ENCODE measurements at places on chromosomes 13 and 19.
A peak's percentile ranks its signal among the peaks of the same experiment; 100 is the strongest.

DNA sequence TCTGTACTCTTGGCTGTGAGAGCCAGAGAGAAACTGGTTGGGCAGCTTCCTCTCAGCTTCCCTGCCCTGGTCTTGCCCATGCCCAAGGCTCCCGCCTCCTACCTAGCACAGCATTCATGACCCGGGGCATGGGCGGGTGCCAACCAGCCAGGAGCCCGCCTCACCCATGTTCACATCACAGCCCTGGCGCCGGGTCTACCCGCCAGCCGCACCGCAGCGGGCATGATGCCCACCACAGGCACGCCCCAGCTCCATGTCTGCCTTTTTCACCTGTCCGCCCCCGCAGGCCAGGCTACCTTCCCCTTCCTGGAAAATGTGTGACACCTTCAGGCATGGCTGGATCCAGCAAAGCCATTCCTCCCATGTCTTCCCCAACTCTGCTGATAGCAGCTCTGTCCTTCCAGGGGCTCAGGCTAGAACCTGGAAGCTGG is 42.1 kb downstream of the PTPRS start:
- no peak for DNase-seq

- no peak for DNase-seq
These were observed 47.2 kb downstream of the LYL1 start for GRCh38 chr19:13055213-13056051.

DNA sequence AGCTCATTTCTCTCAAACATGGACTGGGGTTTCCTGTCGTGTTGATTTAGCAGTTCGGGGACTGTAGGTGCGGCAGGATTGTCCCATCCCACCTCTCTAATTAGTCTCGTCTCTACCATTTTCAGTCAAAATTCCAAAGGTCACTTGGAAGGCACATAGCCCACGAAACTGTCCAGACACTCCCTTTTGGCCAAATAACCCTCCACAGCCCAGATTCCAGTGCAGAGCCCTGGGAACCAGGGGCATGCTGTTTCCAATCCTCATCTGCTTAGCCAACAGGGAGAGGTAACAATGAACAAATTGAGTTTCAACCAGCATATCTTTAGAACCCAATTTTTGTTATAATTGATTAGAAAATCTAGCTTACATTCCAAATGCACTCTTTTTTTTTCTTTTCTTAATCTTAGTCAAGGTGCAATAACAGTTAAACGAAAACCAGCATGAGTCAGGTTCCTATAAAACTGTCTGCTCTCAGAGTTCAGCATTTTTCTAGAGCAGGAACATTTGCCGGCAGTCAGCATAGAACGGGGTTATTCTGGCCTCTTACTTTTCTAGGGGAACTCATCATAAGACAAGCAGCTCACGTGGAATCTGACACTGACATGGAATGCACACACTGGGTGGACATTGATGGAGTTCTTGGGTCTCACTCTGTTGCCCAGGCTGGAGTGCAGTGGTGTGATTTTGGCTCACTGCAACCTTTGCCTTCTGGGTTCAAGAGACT is 14.4 kb upstream of the CEBPA start:
- DNase-seq, result no peak

GRCh38 chr19:27674701-27675100 is 1538.2 kb downstream of the UQCRFS1 start:
- DNase-seq, result no peak

DNA sequence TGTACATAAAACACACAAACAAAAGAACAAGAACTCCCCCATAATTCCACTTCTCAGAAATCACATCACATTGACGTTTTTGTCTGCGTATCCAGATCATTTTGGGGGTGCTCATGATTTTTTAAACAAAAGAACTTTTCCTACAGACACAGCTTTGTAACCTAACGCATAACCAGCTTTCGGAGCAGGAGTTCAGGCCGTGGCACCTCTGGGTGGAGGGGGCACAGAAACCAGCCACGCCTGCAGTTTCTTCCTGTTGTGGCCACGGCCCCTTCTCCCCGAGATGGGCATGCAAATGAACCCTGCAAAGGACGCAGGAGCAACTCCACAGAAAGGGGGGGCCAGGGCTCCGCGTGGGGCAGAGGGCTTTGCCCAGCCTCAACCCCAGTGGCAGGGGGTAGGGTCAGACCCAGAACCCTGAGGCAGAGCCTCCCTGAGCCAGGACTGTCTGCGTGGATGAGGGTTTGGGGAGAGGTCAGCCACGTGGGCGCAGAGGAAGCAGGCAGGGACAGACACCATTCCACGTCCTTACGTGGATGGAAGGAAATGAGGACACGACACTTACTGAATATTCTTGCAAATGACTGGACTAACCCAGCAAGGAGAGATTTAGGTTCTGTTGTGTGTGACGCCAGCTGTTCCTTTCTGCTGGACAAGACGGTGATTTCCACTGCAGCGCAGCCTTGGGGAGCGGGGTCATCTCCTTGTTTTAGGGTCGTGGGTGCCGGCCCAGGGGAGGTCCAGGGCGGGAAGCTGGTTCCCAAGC is 64.4 kb downstream of the RASA3 start:
- peak; percentile 43 for DNase-seq

DNA sequence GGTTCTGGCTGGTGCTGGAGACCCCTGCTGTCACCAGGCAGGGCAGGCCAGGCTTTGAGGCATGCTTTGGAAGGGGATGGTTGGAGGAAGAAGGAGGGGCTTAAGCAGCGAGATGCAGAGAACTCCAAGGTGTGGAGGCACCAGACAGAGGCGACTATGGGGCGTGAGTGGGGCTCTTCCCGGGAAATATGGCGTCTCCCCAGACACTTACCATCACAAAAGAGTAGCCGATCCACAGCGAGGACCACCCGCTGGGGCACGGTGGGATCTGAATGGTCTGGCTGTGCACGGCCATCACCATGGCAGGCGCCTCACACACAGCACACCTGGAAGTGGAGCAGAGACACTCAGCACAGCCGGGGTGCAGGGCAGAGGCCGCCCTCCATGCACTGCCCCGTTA is 151.9 kb downstream of the COL4A1 start:
- DNase-seq, result no peak

DNA sequence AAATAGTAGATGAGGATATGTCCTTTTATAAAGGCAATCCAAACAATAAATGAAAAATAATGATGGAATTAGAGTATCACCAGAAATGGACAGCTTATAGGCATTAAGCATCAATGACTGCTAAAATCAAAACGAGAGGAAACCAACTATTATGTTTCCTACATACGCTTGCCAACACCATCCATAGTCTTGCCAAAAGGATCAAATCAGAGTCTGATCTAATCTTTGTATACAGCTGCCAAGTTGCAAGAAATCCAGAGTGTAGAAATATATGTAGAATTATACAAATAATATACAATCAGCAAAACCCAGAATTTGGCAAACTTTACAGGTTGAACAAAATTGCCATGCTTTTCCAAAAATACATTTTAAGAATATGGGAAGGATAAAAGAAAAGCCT is 1661.6 kb downstream of the SLITRK1 start:
- no peak for DNase-seq

DNA sequence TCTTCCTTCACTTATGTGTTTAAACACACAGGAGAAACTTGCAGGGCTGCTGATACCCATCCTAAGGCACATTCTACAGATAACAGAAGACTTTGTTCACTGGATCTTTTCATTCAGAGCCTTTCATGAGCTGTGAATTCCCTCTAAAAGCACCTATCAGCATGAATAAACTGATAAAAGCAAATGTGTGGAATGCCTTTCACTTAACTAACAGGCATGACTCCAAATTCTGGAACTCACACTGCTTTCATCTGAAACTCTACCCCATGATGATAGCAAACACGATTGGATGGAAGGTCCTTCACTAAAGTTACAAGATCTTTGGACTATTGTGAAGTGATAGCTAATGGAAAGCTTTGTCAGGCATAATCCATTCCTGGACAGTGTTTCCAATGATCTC is 457.3 kb downstream of the EFNB2 start:
- DNase-seq, result no peak

DNA sequence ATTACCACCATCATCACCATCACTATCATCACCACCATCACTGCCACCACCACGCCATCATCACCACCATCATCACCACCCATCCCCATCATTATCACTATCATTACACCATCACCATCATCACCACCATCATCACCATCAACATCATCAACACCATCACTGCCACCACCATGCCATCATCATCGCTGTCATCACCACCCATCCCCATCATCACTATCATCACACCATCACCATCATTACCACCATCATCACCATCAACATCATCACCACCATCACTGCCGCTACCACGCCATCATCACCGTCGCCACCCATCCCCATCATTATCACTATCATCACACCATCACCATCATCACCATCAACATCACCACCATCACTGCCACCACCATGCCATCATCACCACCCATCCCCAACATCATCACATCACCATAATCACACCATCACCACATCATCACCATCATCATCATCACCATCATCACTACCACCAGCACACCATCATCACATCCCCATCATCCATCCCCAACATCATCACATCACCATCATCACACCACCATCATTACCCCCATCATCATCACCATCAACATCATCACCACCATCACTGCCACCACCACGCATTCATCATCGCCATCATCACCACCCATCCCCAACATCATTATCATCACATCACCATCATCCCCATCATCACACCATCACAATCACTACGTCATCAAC is 61.7 kb downstream of the TUBGCP3 start:
- DNase-seq, result no peak

DNA sequence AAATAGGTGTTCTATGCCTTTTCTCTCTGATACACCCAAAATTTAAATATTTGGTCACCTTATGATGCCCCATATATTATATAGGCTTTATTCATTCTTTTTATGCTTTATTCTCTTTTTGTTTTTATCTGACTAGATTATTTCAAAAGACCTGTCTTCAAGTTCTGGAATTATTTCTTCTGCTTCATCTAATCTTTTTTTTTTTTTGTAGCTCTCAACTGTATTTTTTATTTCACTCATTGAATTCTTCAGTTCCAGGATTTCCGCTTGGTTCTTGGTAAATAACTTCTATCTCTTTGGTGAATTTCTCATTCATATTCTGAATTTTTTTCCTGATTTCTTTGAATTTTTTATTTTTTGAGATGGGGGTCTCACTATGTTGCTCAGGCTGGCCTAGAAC is 3.9 kb upstream of the CLEC4M start:
- no peak for DNase-seq

DNA sequence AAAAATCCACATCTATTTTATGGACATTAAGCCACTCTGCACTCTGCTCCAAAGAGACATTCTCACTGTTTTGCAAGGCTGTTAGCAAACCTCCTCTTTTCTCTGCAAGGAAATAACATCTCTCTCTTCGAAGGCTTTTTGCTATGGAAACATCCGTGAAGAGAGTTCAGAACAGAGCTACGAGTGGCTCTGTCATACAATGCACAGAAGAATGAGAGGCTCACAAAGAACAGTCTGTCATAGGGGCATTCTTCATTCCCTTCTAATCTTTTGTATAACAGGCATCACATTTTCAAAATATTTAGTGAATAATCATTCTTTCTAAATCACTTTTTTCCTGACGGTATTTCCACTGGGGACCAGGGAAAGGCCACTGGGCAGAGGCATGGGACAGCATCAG is 346.1 kb downstream of the IRS2 start:
- DNase-seq, result no peak

DNA sequence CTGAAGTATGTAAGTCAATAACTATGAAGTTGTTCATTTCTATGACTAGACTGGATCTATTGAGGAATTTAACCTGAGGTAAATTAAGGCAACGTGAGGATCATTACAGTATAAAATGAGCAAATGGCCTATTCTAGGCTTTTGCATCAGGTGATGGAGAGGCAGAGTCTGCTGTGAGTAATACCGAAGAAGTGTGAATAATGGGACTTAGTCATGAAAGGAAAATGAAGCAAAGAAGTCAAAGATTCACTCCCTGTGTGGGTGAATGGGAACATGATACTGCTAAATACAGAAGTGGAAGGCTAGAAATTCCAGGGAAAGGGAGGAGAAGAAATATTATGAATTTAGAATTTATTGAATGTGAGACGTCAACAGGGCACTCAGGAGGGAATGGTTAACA is 774.1 kb downstream of the LIG4 start:
- no peak for DNase-seq

DNA sequence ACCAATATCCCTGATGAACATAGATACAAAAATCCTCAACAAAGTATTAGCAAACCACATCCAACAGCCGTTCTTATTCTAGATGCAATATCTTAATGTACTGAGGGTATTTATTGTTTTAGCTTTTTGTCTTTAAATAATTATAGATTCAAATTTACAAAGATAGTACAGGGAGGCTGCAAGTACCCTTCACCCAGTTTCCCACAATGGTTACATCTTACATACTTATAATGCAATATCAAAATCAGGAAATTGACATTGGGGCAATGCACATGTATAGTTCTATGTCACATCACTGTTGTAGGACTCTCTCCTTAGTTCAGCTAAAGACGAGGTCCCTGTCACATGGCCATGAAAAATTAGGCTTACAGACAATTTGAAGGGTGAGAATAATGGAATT is 75.8 kb downstream of the RUBCNL start:
- no peak for DNase-seq

- no peak for DNase-seq
These were observed 42.1 kb upstream of the GAS6 start for GRCh38 chr13:113905942-113906341.

Measured in CD4-positive, alpha-beta T cell treated with Interleukin-2 at 100 ng/mL for 4 hours (primary cell).